CD8-positive, alpha-beta memory T cell (primary cell): ENCODE measurements at places on chromosomes 12 and 14. TPM values are rescaled to one million over a fixed set of nuclear protein-coding genes. Genes with fewer than 3 reads are reported as not detected.
A peak's percentile ranks its signal among the peaks of the same experiment; 100 is the strongest.

GRCh38 chr12:108564724-108565123 lies 2.3 kb downstream of the ISCU start:
- DNase-seq, result no peak

DNA sequence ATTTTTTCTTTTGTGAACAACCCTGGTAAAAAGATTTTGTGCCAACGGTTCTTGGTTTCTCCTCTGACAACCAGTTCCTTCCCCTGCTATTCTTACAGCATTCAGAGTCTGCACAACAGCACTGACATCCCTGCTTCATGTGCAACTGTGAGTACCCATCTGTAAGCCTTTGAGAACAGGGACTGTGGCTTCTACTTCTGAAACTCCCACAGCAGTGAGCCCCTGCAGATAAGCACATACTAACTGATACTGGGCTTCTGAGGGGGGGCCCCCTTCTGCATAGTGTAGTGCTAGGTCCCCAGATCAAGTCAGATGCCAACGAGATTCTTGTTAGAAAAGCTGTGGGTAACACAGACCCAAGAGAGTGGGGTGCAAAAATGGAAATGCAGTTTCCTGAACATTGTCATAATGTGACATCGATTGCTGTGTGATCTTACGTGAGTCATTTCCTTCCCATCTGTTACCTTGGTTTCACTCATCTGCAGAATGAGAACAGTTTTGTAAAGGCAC lies 11.1 kb upstream of the NINJ2 start:
- DNase-seq, result peak; percentile 84

GRCh38 chr14:73759183-73759713 lies 45.1 kb upstream of the PNMA1 start:
- peak; percentile 56 for DNase-seq

DNA sequence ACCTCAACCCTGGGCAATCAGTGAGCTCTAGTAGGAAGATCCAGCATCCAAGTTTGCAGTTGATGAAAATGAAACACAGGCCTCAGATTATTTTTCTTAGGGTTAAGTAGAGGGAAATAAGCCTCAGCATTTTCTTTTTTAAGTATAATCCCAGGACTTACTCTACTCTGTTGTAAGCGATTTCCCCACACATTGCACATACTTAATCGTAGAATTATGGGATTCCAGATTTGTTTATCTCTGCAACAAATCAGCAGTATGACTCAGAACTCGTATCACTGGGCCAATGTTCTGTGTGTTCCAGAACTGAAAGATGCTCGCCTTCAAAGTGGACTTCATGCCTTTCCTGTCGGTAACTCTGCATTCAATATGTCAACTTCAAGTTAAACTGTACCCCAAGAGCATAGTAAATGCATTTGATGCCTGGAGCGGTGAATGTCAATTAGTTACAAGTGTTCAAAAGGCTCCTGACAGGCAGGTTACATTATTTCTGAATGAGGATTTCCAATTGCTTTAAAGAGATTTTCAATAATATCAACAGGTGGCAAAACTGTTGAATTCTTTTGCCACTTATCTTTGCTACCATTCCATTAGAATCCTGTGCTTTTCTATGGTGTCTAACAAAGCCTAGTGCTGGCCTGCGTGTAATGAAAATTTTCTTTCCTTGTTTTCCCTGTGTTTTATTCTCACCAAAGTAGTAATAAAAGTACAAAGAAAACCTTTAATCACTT lies 323.8 kb upstream of the SYT1 start:
- DNase-seq, result no peak

DNA sequence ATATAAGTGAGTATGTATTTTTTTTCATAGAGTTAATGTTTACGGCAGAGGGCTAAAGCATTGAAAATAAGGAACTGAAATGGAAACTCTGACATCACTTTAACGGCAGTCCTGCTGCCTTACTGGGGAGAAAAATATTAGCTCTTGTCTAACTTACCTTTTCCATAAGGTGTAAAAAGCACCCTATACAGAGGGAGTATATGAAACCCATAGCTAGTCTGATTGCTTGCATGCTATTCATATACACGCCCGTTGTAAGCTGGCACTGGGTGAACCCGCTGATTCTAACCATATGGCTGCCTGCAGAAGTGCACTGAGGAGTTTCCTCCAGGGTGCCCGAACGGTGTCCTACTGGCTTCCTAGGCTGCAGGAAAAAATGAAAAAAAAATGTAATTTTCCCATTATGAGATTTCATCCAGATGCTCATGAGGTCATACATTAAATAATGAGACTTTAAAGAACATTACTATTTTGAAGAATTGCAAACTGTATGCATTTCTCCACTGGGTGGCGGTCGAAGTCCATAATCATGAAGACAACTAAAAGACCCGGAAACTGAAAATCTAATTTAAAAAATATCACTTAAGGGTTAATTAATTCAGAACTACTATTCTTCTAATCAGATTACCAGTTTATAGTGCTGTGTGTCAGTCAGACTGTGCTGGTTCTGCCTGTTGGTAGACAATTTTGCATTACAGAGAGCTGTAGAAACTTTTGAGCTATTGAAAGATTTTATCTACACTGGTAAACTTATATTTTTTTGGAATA lies 144.7 kb downstream of the ALX1 start:
- no peak for DNase-seq

- DNase-seq, result no peak
Observed at GRCh38 chr12:120825337-120825736, 78.8 kb downstream of the SPPL3 start.

DNA sequence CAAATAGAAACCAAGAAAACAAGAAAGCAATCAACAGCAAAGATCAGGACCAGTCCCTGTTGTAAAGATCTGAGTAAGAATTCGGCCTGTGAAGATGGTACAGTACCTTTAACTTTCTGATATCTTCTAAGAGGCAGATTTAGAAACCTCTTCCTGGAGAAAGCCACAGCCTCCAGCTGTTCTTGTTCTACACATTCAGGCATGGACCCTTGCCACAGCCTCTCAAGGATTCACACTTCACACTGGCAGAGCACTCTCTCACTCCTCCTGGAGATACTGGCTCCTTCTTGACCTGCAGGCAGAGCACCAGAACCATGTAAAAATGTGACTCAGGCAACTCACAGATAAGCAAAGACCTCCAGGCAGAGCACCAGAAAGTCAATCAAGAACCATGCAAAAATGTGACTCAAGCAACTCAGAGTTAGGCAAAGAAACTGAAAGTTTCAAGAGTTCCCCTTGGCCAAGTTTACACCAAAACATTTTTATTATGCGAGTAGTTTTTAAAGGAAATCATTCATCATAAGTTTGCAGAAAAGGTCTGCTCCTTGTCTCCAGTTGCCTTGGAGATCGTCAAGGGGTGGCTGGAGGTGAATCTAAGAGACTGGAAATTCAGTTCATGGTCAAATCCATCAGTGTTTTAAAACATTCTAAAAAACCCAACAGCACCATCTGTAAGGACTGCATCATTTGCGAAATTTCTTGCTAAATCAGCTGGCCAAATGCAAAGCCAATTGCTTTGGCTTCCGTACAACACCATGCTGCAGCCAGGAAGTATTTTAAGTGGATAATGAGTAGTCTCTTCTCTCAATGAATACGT lies 119.3 kb upstream of the MDM1 start:
- DNase-seq, result no peak

DNA sequence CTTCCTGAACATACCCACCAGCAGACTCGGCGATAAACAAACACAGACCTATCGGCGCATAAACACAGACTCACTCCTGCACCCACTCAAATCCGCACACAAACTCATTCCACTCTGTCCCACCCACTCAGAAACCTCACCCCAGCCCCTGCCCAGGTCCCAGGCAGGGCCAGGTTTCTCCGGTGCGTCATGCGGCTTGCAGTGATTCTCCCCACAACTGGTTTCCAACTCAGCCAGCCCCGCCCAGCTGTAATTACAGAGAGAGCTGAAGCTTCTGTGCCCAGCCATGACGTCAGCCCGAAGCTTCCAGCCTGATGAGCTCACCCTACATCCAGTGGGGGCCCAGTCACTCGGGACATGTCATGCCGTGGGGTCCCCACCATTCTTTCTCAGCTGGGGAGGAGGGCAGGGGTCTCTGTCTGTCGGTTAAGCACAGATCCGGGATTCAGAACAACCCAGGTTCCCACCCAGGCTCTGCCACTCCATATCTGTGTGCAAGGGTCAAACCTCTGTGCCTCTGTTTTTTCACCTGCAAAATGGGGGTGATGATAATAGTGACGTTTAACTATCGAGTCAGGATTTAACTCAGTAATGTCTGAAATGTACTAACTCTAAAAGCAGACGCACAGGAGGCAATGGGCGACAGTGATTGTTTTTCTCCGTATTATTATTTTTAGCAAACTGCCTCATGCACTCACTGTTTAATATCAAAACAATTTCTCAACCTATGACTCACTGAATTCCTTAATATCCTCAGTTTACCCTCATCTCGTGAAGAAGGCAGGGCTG lies 2.3 kb upstream of the HSPB8 start:
- no peak for DNase-seq

- no peak for DNase-seq
Observed at GRCh38 chr12:79634957-79635471, 55.8 kb downstream of the PAWR start.

DNA sequence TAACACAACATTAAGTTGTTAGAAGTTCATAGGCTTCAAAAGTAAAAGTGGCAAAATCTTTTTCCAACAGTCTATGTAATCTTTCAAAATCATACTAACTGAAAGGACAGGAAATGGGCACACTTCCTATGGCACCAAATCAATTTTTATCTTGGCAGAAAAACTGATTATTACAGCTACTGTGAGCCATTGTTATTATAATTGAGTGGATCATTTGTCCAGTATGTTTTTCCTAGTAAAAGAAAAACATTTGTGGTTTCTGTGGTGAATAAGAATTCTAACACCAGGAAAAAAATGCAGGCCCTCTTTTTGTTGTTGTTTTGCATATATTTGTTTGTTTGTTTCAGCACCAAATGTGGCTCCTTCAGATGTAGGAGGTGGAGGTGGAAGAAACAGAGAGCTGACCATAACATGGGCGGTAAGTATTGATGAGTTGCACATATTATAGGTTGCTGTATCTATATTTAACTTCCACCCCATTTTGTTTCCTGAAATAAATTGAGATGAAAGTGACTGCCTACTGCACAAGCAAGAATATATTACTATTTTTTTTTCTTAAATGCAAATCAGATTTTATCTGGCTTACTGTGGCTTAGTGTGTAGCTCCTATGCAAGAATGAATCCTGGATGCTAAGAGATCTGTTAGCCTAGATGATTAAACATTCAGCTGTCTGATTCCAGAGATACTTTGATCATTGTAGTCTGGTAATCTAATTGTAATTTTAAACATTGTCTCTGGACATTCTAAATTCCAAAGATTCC lies 174.1 kb upstream of the PDZRN4 start:
- no peak for DNase-seq

- no peak for DNase-seq
Observed at GRCh38 chr14:51548187-51548586, 103.5 kb upstream of the FRMD6 start.

FBLN5 gene
- polyA plus RNA-seq, result 12.1 TPM

MGST1 gene
- not detected for polyA plus RNA-seq

KICS2 gene
- 7.6 TPM for polyA plus RNA-seq

BRI3BP gene
- 4.0 TPM for polyA plus RNA-seq
